Retina (tissue), 1 donor: ENCODE measurements at places on chromosomes 7 and 10.

DNA sequence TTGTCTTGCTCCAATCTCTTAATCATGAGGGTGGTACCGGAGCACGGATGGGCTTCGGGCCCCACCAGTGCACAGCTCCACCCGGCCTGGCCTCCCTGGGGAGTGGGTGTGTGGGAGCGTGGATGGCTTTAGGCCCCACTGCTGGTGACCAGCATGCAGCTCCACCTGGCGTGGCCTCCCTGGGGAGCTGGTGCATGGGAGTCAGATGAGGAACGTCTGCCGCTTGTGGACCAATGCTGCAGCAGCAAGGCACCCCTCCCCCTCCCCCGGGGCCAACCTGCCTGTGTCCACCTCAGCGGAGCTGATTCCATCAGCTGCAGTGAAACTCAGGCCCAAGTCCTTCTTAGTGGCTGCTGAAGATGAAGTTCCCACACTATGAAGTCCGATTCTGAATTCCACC is 511.4 kb downstream of the PTPRN2 start:
- no peak for DNase-seq

DNA sequence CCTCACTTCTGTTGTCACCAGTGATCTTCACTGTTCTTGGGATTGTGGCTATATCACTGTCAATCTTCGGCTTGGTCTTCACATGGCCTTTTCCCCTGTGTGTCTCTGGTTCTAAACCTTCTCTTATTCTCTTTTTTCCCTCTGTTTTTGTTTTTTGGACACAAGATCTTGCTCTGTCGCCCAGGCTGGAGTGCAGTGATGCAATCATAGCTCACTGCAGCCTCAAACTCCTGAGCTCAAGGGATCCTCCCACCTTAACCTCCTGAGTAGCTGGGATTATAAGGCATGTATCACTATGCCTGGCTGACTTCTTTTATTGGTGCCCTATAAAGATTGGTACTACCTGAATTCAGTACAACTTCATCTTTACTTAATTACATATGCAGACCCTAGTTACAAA is 143.4 kb upstream of the EFCAB10 start:
- no peak for DNase-seq

GRCh38 chr7:12370249-12370648 is 33.4 kb downstream of the VWDE start:
- DNase-seq: no peak

DNA sequence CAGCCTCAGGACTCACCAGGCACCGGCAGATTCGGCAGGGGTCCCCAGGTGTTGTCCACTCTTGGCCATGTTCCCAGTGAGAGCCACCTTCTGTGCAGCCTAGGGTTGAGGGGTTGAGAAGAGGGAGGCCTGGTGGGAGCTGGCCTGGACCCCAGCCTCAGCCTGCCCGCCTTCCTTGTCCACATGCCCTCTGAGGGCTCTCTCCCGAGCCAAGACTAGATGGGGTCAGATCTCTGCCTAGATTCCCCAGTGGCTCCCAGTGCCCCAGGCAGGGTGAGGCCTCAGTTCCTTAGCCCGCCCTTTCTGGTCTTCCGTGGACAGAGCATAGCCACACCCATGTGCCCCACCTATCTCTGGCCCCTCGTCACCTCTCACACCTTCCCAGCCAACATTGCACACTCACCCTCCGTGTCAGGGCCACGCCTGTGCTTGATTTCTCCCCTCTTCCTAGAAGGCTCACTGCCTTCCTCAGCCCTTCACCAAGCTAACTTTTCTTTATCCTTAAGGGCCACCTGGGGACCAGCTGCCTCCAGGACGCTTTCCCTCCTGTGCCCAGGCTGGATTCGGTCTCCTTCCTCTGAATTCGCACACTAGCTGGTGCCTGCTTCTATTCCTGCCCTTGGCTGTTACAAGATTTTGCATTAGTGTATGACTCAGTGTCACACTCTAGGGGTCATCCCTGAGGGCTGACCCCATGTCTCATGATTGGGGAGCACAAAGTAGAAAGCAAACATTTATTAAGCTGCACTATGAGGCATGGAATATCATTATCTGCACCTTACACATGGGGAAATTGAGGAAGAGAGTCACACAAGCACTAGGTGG is 7.5 kb downstream of the KCP start:
- DNase-seq: no peak

DNA sequence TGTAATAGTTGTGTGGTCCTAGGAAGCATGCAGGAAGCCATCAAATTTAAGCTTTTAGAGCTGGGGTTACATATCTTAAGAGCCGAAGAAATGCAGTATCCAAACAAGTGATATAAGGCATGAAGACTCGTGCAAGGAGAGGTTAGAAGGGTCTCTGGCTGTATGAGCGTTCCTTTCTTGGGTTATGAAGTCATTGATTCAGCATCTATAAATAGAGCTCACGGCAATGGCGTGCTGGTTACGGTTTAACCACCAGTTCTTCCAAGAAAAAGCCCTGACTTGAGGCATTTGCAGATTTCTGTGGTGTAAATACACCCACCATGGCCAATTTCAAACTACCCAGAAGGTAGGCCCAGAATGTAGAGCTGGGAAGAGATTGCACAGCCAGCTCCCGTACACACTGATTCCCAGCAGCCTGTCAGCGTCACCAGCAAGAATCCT is 72.0 kb upstream of the KAT6B start:
- no peak for DNase-seq

DNA sequence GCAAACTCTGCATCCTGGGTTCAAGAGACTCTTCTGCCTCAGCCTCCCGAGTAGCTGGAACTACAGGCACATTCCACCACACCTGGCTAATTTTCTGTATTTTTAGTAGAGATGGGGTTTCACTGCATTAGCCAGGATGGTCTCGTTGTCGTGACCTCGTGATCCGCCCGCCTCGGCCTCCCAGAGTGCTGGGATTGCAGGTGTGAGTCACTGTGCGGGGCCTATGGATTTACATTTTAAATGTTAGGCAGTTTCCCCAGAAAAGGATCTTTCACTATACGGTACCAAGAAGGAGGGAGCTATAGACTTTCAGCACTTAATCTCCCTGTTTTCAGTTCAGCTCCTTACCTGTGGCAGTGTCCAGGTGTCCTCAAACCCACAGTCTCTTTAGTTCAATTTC is 50.8 kb downstream of the SIRT1 start:
- DNase-seq: no peak

- DNase-seq: no peak
These were observed 6.6 kb upstream of the STRIP2 start for GRCh38 chr7:129427526-129428045.
